ENCODE measurements at places on chromosomes 3 and 15.

GRCh38 chr15:71275098-71275497 lies 159.8 kb downstream of the THSD4 start:
- no peak for DNase-seq

GRCh38 chr3:23633261-23633960 lies 172.3 kb upstream of the UBE2E1 start:
- no peak for DNase-seq

GRCh38 chr3:100813828-100814227 lies 104.5 kb downstream of the TFG start:
- no peak for DNase-seq

DNA sequence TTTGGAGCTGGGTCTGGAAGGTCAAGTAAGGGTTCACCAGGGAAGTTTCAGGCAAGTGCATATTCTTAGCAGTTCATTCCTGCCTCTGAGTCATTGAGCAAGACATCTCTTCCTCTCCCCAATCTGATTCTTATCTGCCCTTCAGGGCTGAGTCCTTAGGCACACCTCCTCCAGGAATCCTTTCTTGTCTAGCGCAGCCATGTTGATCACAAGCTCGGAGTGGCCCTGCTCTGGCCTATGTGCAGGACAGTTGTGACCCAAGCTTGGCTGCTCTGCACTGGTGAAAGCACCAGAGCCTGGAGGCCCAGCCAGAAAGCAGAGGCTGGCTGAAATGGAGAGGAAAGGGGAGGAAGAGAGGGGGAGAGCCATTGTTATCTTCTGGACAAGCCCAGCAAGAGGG lies 30.9 kb upstream of the MRPS22 start:
- no peak for DNase-seq

DNA sequence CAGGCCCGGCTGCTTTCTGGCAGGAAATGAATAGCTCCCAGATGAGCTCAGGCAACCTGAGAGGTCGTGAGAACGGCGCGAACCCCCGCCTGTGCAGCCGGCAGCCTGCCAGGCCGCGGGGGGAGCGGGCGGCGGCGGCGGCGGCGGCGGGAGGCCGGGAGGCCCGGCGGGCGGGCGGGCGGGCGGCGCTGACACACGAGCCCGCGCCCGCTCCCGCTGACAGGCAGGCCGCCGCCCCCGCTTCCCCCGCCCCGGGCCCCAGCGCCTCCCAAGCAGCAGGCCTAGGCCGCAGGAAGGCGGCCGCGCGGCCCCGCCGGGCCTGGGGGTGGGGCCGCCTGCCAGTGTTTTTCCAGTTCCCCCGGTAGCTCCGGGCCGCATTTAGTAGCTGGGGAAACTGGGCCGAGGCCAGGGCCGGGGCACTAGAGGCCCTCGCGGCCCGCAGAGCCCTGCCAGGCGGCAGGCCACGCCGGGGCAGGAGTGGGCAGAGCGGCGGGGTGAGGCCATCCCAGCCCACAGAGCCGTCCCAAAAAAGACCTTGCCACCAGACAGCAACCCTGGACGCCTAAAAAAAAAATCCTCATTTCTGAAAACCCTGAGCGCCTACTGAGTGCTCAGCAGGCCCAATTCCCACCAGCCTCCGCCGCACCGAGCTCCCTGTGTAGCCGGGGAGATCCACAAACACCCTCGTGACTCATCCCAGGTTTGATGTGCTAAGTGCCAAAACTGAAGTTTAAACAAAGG lies 5.6 kb downstream of the HES1 start:
- peak; percentile 83 for DNase-seq

GRCh38 chr3:184543843-184544512 lies 17.6 kb upstream of the EPHB3 start:
- DNase-seq, result peak; percentile 87

DNA sequence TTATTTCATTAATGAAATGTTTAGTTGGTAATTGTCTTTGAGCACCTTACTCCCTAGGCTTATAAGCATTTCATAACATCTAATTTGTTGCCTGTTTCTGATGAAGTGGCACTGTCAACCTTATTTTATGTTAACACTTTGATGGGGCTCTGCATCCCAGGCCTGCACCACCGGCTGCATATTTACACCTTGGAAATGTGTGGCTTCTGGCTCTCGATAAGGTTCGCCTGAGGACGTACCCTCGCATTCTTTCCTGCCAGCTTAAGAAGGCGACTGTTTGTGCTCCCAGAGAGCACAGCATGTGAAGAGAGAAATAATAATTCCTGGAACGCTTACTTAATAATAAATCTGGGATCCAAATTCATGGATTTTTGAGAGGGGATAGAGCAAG lies 763.3 kb upstream of the CFAP20DC start:
- no peak for DNase-seq

- no peak for DNase-seq
Measured at GRCh38 chr3:153901991-153902390, 219.2 kb upstream of the ARHGEF26 start.

DNA sequence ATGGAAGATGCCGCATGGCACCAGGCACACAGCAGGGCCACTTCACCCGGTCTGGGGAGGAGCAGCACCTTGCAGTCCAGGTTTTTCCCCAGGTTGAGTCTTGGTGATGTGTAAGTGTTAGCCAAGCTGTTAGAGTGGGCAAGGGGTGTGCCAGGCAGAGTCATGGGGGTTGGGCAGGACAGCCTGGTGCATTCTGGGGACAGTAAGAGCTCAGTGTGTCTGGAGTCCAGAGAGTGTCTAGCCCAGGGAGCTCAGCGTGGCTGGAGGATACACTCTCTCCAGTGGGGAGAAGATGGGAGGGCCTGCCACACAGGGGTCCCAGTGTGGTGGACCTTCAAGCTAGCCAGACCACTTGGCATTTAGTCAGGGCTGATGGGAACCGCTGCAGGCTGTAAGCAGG lies 87.4 kb downstream of the AAGAB start:
- DNase-seq, result no peak

- no peak for DNase-seq
Measured at GRCh38 chr15:72847033-72847432, 63.5 kb upstream of the ADPGK start.

- no peak for DNase-seq
Measured at GRCh38 chr15:52290329-52290728, 5.3 kb downstream of the MYO5C start.

DNA sequence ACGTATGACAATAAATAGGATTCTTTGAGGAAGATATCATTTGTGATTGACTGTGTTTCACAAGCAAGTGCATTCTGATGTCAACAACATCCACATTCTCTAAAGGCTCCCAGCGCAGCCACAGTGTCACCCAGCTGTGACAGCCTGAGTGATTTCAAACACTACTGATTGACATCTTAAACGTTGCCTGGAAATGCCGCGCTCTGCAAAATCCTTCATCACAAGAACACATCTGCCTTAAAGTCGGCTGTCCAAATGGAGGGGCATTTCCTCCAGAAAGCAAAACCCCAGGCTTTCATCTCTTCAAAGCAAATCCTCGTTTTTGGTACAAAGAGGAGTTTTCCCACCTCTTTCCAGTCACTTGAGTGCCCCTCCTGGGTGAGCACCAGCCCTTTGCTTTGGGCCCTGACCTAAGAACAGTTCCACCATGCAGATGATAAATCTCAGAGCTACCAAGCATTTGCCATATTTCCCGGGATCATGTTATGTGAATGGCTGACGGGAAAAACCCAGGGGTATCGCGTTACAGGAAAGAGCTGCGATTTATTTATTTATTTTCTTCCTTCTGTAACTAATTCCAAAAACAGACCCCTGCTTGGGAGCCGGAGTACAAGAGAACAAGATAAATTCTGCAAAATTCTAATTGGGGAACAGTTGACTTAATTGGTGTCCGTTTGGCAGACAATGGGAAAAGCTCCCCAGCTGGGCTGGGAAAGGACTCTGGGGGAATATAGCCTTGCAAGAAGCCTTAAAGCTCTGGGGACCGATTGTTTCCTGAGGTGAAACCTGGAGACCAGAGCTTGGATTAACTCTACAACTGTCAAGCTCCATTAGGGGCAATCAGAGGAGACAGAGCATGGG lies 703.8 kb upstream of the NR2F2 start:
- no peak for DNase-seq

DNA sequence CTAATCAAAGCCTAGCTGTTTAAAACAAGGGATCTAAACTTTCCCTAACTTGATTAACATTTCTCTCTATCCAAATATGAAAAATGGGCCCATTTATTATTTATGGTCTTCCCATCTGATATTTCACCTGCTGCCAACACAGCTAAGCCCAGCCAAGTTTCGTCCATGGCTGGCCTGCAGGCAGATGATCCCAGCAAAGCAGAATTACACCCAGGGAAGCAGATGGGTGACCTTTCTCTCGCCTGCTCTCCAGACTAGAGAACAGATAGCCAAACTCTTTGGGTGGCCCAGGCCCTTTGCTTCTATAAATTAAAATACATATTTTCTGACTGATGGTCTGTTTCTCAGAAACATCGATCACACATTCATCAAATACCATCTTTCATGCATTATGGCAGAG lies 1038.8 kb downstream of the AGBL1 start:
- no peak for DNase-seq

DNA sequence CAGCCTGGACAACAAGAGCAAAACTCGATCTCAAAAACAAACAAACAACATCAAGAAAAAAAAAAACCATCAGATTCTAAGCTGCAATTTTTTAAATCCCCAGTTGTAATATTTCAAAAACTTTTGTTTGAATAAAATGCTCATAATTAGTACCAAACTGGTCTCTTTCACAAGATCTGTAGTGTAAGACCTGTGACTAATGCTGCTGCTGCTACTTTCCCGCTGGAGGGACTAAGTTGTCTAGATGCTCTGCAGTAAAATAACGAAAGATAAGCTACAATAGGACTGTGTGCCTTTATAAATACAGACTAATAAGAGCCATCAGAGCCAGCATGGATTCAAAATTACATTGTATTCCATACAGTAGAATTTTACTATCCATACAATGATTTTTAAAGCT lies 45.4 kb downstream of the TM4SF4 start:
- DNase-seq, result no peak

- no peak for DNase-seq
Measured at GRCh38 chr15:64824929-64825430, 467 bp downstream of the PIF1 start.

GRCh38 chr3:44924457-44925084 lies 50.2 kb downstream of the TGM4 start:
- DNase-seq, result no peak

DNA sequence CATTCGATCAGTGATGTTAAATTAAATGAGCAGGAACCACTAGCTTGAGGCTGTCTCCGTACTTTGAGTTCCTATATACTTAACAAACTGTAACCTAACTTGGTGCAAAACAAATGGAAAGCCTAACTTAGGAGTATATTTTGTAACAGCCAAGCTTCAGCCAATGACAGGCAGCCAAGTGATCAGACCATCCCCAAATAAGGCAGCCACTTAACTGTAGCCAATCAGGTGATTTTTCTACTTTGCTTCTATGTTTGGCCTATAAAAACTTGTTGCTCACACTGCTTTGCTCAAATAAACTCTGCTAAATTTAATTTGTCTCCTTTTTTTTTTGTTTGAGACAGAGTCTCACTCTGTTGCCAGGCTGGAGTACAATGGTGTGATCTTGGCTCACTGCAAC lies 19.3 kb upstream of the ZNF770 start:
- no peak for DNase-seq

GRCh38 chr3:10798600-10799367 lies 17.2 kb upstream of the SLC6A11 start:
- DNase-seq, result no peak

DNA sequence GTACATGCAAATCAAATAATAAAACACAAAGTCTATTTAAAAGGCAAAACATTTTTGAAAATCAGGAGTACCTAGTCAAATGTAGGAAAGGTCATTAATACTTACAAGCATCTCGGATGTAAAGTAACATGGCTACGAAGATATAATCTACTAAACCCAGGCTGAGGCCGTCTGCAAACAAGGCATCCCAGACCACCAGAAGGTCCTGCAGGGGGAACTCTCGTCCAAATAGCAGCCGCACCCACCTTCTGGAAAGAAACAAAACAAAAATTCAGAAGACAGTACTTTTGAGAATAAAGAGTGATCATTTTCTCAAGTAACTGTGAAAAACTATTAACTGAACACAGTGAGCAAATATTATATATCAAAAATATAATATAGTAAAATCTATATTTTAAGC lies 423.1 kb downstream of the PLCL2 start:
- DNase-seq, result no peak
